CD4-positive, alpha-beta T cell (primary cell): ENCODE measurements at places on chromosomes 16 and 17.
A peak's percentile ranks its signal among the peaks of the same experiment; 100 is the strongest.

DNA sequence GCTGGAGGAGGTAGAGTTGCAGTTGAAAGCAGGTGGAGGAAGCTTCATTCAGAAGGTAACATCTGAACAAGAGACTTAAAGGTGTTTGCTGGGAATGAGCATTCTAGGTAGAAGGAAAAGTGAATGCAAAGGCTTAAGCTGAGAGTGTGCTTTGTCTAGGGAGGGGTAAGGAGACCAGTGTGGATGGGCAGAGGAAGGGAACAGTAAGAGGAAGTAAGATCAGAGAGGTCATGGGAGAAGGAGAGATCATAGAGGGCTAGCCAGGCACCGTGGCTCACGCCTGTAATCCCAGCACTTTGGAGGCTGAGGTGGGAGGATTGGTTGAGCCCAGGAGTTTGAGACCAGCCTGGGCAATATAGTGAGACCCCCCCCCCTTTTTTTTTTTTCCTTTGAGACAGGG lies 3.3 kb downstream of the STX4 start:
- H3K27me3 ChIP-seq = no peaks in the 10 kb centered on the region
- H3K4me1 ChIP-seq = peaks cover 26% of the 10 kb centered on the region

DNA sequence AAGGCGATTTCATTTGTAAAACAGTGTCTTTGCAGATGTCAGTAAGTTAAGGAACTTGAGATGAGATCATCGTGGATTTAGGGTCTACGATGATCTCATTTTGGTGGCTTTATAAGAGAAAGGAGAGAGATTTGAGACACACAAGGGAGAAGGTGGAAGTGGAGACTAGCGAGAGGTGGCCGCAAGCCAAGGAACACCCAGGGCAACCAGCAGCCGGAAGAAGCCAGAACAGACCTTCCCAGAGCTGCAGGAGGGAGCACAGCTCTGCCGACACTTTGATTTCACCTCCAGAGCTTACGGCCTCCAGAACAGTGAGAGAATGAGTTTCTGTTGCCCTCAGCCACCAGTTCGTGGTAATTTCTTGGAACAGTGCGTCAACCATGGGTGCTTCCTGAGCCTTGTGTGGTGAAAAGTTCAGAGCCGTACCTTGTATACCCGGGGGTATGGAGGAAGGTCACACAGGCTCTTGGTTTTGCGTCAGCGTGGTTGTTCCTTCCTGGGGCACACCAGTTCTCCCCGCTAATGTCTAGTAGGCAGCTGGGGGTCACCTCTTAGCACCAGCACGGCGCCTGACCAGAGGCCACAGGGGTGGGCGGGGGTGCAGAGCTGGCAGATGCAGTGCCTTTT lies 12.9 kb upstream of the SEC14L1 start:
- H3K36me3 ChIP-seq = no peaks in the 10 kb centered on the region
- H3K4me1 ChIP-seq = peaks cover 28% of the 10 kb centered on the region
- H3K4me3 ChIP-seq = peak overlapping the region; percentile 41
- DNase-seq = peak; percentile 87
- H3K27ac ChIP-seq = peak overlapping the region; percentile 51

GRCh38 chr17:4527134-4527533 lies 28.1 kb downstream of the MYBBP1A start:
- H3K27me3 ChIP-seq = no peaks in the 10 kb centered on the region
- no peak overlapping the region for H3K27ac ChIP-seq
- DNase-seq = no peak
- no peaks in the 10 kb centered on the region for H3K36me3 ChIP-seq

GRCh38 chr16:65284626-65285025 lies 162.8 kb upstream of the CDH11 start:
- no peak overlapping the region for H3K4me3 ChIP-seq
- H3K27ac ChIP-seq = no peak overlapping the region
- no peaks in the 10 kb centered on the region for H3K36me3 ChIP-seq

DNA sequence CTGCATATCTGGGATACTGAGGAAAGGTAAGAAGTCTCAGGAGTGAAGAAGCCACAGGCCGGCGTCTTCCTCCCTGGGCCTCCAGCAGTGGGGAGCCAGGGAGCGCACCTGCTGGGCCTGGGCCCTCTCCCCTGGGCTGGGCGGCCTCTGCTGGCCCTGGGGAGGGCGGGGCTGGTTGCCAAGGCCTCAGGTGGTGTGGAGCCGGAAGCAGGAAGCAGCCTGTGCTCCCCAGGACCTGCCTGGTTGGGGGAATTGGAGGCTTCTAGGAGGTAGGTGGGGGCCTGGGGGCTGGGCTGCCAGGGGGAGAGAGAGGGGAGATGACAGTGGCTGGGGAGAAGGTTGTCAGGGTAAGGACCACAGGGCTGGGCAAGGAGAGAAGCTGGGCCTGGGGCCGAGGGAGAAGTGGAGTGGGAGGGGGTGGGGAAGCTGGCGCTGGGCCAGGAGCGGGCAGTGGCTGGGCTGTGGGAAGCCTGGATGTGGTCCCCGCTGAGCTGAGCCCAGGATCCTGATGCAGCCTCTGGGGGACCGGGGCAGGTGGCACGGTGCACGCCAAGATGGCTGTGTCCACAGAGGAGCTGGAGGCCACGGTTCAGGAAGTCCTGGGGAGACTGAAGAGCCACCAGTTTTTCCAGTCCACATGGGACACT lies at the start of gene SMIM22:
SMIM22 (plus strand) TSS at position 189 of the 647 bp plus-strand sequence; CDS start at position 555, 366 bp downstream.
- no peak within 1 kb of the TSS for H3K27ac ChIP-seq
- H3K36me3 ChIP-seq = peaks cover 9% of the 10 kb centered on the region
- DNase-seq = no peak
- H3K27me3 ChIP-seq = no peaks in the 10 kb centered on the region
- peaks cover 3% of the 10 kb centered on the region for H3K4me1 ChIP-seq
- H3K4me3 ChIP-seq = no peak within 1 kb of the TSS

GRCh38 chr17:56325313-56326000 lies 172.2 kb downstream of the ANKFN1 start:
- H3K27me3 ChIP-seq = no peaks in the 10 kb centered on the region
- DNase-seq = no peak
- no peak overlapping the region for H3K4me3 ChIP-seq
- no peaks in the 10 kb centered on the region for H3K36me3 ChIP-seq
- H3K4me1 ChIP-seq = no peaks in the 10 kb centered on the region

- H3K27me3 ChIP-seq = no peaks in the 10 kb centered on the region
- H3K36me3 ChIP-seq = no peaks in the 10 kb centered on the region
- H3K27ac ChIP-seq = no peak overlapping the region
- H3K4me1 ChIP-seq = no peaks in the 10 kb centered on the region
- DNase-seq = no peak
Observed at GRCh38 chr17:30942308-30943079, 20.7 kb downstream of the ADAP2 start.
